Lung (tissue), 17 donors: ENCODE measurements at places on chromosomes 11 and 22. TPM values are rescaled to one million over a fixed set of nuclear protein-coding genes. Genes with fewer than 3 reads are reported as not detected.

GRCh38 chr11:64667154-64667745 lies 55.7 kb downstream of the NRXN2 start:
- no peaks in the 10 kb centered on the region for H3K36me3 ChIP-seq
- H3K4me3 ChIP-seq = no peak overlapping the region
- H3K27me3 ChIP-seq = no peaks in the 10 kb centered on the region
- H3K4me1 ChIP-seq = no peaks in the 10 kb centered on the region

GRCh38 chr22:45425531-45426265 lies 12.2 kb downstream of the RIBC2 start:
- no peaks in the 10 kb centered on the region for H3K27me3 ChIP-seq
- H3K4me3 ChIP-seq = no peak overlapping the region
- H3K4me1 ChIP-seq = no peaks in the 10 kb centered on the region
- no peak for DNase-seq

GRCh38 chr11:4066910-4067309 lies 27.7 kb upstream of the RRM1 start:
- no peaks in the 10 kb centered on the region for H3K27me3 ChIP-seq
- DNase-seq = no peak
- no peak overlapping the region for H3K27ac ChIP-seq
- peaks cover 6% of the 10 kb centered on the region for H3K4me1 ChIP-seq
- no peaks in the 10 kb centered on the region for H3K36me3 ChIP-seq

DNA sequence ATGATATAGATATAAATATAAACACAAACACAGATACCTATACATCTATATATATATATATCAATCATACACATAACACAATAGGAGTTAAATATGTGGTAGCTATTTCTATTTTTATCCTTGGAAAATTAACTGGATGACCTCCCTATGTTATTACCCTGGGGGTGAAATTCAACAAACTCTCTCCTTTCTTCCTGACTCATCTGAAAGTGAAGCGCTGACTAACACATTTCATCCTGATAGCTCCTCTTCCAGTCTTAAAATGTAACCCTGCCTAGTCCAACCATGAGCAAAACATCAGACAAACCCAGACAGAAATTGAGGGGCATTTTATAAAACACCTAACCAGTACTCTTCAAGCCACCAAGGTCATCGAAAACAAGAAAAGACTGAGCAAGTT lies 220.6 kb upstream of the ISX start:
- no peak overlapping the region for H3K27ac ChIP-seq
- DNase-seq = no peak
- H3K36me3 ChIP-seq = no peaks in the 10 kb centered on the region
- no peak overlapping the region for H3K4me3 ChIP-seq
- peaks cover 4% of the 10 kb centered on the region for H3K4me1 ChIP-seq
- no peaks in the 10 kb centered on the region for H3K27me3 ChIP-seq

DNA sequence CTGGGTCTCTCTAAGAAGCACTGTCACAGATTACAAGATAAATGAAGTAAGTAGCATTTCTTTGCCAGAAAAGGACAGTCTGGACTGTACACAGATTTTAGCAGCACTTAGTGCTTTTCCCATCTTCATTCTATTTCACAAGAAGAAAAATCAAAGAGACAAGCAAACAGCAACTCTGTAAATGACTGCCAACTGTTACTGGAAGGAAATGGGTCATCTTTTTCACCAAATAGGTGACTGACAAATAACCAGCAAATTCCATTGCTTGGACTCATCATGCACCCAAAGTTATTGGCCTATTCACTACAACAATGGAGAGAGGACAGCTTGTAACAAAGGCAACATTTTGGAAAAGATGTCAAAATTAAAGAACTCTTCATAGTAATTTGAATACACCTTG lies 28.9 kb upstream of the CARD18 start:
- H3K27me3 ChIP-seq = no peaks in the 10 kb centered on the region
- no peak overlapping the region for H3K4me3 ChIP-seq
- DNase-seq = no peak

DNA sequence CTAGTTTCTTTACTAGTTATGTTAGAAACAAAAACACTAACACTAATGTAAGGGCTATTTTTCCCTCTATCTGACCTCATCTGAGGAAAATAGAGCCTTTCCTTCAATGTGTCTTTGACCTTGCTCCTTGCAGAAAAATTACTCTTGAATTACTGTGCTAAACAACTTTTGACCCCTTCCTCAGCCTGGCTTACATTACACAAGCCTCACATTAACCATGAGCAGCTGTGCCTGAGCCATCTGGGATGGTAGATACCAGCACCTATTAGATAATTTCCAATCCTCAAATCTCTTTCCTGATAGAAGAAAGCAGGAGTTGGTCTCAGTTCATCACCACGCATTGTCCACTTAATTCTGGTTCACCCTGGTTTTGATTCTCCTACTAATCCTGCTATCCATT lies 134.4 kb upstream of the NCAM1 start:
- no peak for DNase-seq
- H3K36me3 ChIP-seq = no peaks in the 10 kb centered on the region
- no peaks in the 10 kb centered on the region for H3K27me3 ChIP-seq
- H3K4me1 ChIP-seq = no peaks in the 10 kb centered on the region
- no peak overlapping the region for H3K27ac ChIP-seq

- no peak overlapping the region for H3K4me3 ChIP-seq
- no peak overlapping the region for H3K27ac ChIP-seq
- H3K4me1 ChIP-seq = no peaks in the 10 kb centered on the region
- no peaks in the 10 kb centered on the region for H3K27me3 ChIP-seq
- DNase-seq = no peak
These were observed 26.2 kb downstream of the TBC1D22A start for GRCh38 chr22:46788441-46789172.

DNA sequence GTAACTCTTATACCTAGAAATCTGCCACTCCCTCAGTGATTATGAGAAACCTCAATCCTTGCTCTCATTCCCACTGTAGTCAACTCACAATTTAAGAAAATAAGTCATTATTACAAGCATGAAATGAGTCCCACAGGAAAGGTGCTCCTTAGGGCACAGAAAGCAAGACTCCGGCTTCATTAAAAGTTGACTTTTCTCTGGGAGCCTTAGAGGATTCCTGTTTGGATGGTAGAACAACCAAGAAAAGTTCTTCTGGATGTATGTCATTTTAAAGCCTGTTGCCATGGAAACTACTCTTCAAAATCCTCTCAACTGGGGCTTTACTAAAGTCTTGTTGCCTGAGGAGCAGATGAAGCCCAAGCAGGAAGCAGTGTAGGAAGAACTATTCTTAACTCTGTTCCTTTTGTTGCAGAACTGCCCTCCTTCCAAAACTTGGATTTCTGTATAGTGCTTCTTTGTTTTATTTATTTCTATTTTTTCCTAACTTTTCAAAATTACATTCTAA lies at the start of gene OR8B8:
Gene OR8B8, minus strand, starts transcription at position 51 of the 505 bp plus-strand sequence. CDS start 4,611 bp downstream, outside the sequence.
- no peaks in the 10 kb centered on the region for H3K27me3 ChIP-seq
- H3K27ac ChIP-seq = no peak within 1 kb of the TSS
- no peak for DNase-seq
- no peaks in the 10 kb centered on the region for H3K36me3 ChIP-seq
- no peaks in the 10 kb centered on the region for H3K4me1 ChIP-seq
- H3K4me3 ChIP-seq = no peak within 1 kb of the TSS

DNA sequence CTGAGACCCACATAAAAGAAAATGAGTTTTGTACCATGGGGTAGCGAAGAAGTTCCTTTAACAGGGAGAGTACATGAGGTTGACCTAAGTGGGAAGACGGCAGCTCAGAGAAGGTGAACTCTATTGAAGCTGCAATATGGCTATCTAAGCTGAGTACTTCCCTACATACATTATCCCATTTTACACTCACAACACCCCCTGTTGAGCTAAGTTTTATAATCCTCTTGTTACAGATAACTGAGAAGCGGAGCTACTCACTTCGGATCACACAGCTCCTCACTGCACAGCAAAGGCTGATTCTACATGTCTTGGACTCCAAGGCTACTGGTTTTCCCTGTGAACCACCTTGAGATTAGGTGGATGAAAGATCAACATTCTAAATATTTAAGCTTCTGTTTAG lies 8.2 kb upstream of the PIWIL4 start:
- DNase-seq = no peak
- no peaks in the 10 kb centered on the region for H3K36me3 ChIP-seq
- H3K4me1 ChIP-seq = no peaks in the 10 kb centered on the region
- H3K27ac ChIP-seq = no peak overlapping the region
- H3K4me3 ChIP-seq = no peak overlapping the region
- H3K27me3 ChIP-seq = no peaks in the 10 kb centered on the region

Gene TOMT
- not detected for total RNA-seq

Gene MYEOV
- 0.52 TPM for total RNA-seq

Gene OR52D1
- total RNA-seq = not detected

Gene NAALAD2
- total RNA-seq = 32.0 TPM

Gene NLRP14
- total RNA-seq = 0.15 TPM
